D341Med (cell line): ENCODE measurements at places on chromosomes 7 and 10.

GRCh38 chr10:80611481-80612185 lies 73.9 kb downstream of the SH2D4B start:
- no peak for DNase-seq

DNA sequence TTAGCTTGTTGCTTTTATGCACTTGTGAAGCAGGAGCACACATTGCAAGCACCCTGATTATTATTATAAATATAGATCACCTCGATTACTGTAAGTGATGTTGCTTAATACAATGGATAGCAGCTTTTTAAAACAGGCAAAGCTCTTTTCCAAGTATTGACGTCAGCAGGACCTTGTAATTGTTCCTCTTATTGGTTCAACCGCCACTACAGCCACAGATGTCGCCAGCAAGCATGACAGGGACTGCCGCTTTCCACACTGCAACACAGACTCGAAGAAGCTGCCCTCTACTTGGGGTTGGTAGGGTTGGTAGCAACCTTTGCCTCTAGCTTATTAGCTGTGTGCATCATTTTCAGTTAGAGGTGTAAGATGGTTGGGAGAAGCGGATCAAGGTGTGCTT lies 167.6 kb downstream of the ZNF365 start:
- no peak for DNase-seq

DNA sequence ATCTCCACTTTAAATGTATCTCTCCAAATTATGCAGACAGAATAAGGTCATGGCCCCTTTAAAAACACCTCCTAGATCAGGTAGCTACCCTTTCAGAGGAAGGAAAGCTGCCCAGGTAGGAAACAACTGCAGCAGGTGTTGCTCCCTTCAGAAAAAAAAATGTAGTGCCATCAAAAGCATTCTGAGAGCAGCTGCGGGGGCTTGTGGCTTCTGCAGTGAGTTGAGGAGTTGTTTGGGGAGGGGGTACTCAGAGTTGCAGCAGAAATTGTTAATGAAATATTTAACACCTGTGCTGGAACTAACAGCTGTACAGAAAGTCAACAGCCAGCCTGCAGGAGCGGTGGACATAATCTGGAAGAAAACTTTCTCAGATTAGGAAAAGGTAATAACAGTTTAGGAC lies 24.0 kb downstream of the CDHR3 start:
- DNase-seq: no peak

GRCh38 chr10:95229724-95230627 lies 35.9 kb downstream of the ACSM6 start:
- no peak for DNase-seq

DNA sequence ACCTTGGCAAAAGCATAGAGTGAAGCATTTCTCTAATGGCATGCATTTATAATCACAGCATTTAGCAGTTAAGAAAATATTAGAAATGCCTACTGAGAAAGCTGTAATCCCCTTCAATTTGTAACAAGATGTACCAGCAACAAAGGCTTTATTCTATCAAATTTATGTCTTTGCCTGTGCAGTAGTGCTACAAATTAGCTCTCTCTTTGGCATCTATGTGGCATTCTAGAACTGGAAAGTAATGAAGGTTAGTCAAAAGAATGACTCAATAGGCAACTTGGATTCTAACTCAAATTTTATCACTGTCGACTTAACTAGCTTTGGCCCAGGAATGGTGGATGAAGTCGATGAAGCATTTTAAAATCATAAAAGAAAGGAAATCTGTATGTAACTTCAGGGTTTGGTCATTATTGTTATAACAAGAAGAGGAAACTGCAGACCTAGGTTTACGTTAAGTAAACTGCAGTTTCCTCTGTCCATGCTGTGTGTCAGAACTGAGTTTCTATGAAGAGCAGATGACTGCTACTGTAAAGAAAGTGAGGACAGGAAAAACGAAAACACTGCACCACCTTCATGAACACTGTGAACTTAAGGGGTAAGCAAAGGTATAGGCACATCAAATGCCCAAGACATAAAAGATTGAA lies 140.0 kb downstream of the RAPGEF5 start:
- no peak for DNase-seq

GRCh38 chr10:110265573-110266193 lies 39.0 kb downstream of the SMNDC1 start:
- DNase-seq: peak; percentile 36

- no peak for DNase-seq
Observed at GRCh38 chr7:50330254-50330653, 25.7 kb downstream of the IKZF1 start.

- no peak for DNase-seq
Observed at GRCh38 chr10:63262430-63263073, 129.4 kb downstream of the NRBF2 start.

DNA sequence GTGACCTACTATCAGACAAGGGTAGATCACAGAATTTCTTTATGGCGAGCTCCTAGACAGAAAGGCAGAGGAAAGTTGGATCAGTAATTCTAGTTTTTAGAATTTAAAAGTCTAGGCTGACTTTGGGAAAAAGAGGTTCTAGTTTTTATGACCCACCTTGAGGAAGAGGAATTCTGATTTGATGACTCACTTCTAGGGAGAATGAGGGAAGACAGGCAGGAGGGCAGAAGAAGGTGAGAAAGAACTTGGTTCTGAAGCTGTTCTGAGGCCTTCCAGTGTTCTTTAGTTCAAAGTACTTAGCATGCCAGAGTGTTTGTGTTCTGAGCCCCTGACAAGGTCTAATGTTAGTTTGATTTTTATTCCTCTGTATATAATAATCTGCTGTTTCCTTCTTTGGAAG lies 97.2 kb downstream of the PODXL start:
- DNase-seq: no peak

- DNase-seq: no peak
Observed at GRCh38 chr10:19958787-19959186, 142.6 kb downstream of the PLXDC2 start.

GRCh38 chr10:127851661-127852194 lies 41.0 kb downstream of the CLRN3 start:
- DNase-seq: no peak

- peak; percentile 54 for DNase-seq
Observed at GRCh38 chr7:97499204-97499603, 232.7 kb upstream of the TAC1 start.

GRCh38 chr10:84901885-84902284 lies 573.5 kb downstream of the CCSER2 start:
- DNase-seq: no peak

GRCh38 chr7:149245244-149245643 lies 5.8 kb downstream of the ZNF212 start:
- DNase-seq: no peak

GRCh38 chr7:128937271-128937646 lies 468 bp upstream of the IRF5 start:
- no peak for DNase-seq

DNA sequence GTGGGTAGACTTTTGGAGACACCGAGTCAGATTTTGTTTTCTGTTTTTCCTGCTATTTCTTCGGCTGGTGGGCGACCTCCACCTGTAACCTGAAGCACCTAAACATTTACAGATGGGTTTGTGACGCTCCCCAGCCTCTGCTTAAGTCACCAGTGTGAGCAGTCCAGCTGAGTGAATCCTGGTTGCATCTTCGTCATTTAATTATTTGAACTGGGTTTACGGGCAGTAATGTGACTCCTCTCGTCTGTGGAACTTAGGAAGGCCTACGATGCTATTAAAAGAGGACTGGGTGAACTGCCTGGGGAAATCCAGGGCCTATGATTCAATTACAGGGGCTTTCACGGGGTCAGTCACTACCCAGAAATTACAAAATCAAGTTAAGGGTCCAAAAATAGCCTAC lies 52.5 kb downstream of the WNT2 start:
- DNase-seq: no peak

- DNase-seq: no peak
Observed at GRCh38 chr10:34814913-34815184, 247 bp downstream of the PARD3 start.

- DNase-seq: no peak
Observed at GRCh38 chr10:132961787-132962622, 19.6 kb upstream of the CFAP46 start.

DNA sequence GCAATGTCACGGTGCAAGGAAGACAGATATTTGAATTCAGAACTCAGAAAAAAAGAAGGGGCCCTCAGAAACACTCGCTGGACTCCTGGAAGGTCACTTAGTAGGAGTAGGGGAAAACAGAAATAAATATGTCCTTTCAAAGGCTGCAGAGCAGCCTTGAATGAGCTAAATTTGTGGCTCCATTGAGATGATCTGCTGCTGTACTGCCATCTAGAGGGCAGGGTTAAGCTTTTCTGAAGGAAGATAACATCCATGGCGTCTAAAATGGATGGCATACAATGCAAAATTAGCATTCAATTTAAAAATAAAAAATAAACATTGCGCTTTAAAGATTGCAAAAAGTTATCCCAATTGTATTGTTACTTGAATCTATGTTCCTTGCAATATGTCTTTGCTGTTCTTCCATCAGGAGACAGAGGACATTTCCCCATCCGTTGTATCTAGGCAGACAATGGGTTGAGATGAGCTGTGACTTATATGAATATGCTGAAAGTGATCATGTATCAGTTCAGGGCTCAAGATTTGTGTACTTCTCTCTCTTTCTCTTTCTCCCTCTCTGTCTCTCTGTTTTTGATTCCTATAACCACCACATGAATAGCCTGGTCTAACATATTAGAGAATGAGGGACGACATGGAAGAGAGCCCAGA lies 642.2 kb downstream of the SH2D4B start:
- DNase-seq: peak; percentile 30

DNA sequence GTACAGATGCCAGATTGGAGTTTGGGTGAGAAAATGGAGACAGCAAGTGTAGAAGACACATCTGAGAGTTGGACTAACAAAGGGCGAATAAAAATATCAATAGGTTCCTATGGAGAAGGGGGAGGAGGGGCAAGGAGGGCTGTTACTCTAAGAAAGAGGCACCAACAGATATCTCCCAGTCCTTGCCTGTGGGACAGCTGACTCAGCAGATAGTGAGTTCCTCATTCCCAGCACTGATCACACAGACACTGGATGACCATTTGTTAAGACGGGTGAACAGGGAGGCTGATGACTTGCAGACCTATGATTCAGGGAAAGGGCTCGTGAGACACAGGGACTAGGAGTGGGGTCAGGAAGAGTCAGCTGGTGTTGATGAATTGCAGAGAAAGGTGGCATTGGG lies 5.7 kb upstream of the PRR15 start:
- DNase-seq: no peak

GRCh38 chr7:94782777-94783176 lies 124.6 kb upstream of the PPP1R9A start:
- no peak for DNase-seq

- no peak for DNase-seq
Observed at GRCh38 chr7:143320620-143321019, 4.7 kb downstream of the CLCN1 start.

- no peak for DNase-seq
Observed at GRCh38 chr10:24414597-24414996, 205.7 kb downstream of the KIAA1217 start.

DNA sequence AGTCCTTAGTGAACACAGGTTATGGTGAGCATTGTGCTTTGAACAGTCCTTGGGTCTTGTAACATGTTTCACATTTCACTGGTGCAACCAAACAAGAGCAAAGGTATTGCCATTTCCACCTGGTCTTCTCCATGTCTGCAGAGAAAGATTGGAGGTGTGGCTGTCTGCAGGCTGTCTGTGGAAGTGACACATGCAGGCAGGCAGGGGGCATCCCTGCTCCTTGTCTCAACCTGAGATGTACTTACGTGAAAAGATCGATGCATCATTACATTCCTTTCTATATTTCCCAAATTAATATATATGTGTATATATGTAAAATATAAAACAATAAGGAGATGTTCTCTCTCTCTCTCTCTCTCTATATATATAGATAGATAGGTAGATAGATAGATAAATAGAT lies 54.3 kb downstream of the LRRC18 start:
- DNase-seq: peak; percentile 66

GRCh38 chr7:45132708-45133320 lies 21.3 kb upstream of the TBRG4 start:
- DNase-seq: no peak

DNA sequence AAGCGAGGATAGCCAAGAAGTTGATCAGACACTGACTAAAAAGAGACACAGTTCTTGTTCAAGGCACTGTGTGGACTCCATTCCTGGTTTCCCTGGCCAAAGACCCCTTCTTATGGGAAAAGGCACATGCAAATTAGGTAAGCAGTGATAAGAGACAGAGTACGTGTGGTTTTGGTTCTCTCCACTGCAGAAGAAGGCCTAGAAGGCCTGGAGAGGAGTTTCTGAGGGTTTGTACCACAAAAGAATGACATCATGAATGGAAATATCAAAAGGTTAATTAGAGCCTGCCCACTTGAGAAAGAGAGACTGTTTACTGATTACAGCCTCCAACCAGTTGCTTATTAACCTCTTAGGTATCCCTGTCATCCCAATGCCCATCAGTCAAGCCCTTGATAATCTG lies 137.5 kb downstream of the ZNF365 start:
- no peak for DNase-seq

DNA sequence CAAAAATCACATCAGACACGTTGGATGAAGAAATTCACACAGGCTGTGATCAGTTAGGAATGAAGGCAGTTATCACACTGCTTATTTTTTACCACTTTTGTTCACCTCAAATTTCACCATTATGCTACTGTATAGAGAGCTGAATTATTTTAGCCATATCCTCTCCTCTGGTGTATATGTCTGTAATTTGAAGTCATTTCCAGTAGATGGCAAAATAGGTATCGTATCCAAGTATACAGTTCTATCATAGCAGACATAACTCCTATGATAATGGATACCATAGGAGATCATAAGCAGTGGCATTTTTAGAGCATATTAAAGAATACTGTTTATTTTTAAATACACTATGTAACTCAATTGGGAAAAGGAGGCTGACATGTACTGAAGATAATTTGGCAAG lies 909.7 kb downstream of the DNAJB9 start:
- DNase-seq: peak; percentile 20

DNA sequence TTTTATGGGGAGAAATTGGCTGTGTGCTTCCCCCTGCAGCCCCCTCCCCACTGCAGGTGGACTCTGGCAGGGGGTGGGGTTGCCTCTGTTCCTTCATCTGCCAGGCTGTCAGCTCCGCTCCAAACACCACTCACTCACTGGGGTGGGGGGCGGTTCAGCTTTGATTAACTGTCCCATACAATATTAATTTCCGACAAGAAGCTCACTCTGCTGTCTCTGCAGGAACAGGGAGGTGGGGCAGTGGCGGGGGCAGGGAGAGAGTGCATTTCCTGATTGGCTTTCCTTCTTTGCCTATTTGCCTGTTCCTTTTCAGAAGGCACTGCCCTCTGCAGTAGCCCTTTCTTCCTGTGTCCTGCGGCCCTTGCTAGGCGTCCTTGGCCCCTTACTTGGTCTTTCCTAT lies 500.8 kb downstream of the PLXNA4 start:
- DNase-seq: no peak

- DNase-seq: no peak
Observed at GRCh38 chr10:51861731-51862130, 162.3 kb upstream of the CSTF2T start.

GRCh38 chr7:132359743-132360142 lies 216.5 kb downstream of the PLXNA4 start:
- DNase-seq: no peak

- no peak for DNase-seq
Observed at GRCh38 chr7:156609010-156609877, 31.3 kb upstream of the RNF32 start.

- no peak for DNase-seq
Observed at GRCh38 chr10:94122211-94122610, 128.5 kb downstream of the PLCE1 start.

GRCh38 chr7:113179313-113179712 lies 61.0 kb upstream of the SMIM30 start:
- no peak for DNase-seq

GRCh38 chr7:28999427-28999826 lies 41.3 kb upstream of the TRIL start:
- DNase-seq: no peak

GRCh38 chr10:31319602-31320549 lies 860 bp downstream of the ZEB1 start:
- peak; percentile 77 for DNase-seq
